ENCODE measurements at places on chromosomes 5 and 9. TPM values are rescaled to one million over a fixed set of nuclear protein-coding genes. Genes with fewer than 3 reads are reported as not detected.
A peak's percentile ranks its signal among the peaks of the same experiment; 100 is the strongest.

The TNFSF8 gene
- not detected for total RNA-seq

DNA sequence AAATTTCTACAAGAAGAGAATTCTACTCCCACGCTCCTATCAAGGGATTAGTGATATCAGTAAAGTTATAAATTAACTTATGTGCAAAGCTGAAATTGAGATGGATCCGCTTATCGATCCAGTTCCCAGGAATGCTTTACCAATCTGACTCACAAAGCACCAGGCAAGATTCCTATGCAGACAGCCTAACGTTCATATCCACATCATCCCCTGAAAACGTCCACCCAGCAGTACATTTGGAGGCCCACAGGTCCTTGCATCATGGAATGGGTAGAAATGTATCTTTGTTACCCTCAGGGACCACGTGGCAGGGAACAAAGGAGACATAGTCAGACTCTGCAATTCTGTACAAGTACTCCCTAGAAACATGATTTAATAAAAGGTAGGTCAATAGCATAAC lies 147.4 kb downstream of the ESM1 start:
- DNase-seq = no peak

DNA sequence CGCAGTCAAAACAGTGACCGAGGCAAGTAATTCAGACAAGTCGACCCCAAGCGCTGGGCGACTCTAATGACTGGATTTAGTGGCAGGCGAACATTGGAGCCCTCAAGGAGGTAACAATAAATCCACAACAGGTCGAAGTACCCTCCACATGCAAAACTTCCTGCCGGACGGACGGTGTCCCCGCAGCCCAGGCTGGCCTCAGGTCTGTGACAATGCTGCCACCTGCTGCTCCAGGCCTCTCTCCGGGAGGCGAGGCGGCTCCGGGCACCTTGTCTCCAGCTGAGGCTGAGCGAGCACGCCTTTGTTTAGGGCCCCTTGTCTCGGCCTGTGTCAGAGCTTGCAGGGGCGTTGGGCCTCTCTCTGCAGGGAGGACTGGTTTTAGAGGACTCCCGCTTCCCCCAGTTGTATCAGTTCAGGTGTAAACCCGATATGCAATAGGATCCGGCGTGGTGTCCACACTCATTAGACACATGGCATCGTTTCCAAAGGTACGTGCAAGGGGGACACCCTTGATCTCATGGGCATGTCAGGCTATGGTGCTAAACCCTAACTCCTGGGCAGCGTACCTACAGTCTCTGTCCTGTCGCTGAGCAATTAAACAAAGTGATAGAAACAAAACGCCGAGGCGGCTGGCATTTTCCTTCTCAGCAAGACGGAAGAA lies 628.0 kb upstream of the ADAMTS16 start:
- DNase-seq = peak; percentile 57

GRCh38 chr9:115923903-115924668 lies 229.5 kb upstream of the PAPPA start:
- DNase-seq = peak; percentile 96

The FAM151B gene
- total RNA-seq = not detected

DNA sequence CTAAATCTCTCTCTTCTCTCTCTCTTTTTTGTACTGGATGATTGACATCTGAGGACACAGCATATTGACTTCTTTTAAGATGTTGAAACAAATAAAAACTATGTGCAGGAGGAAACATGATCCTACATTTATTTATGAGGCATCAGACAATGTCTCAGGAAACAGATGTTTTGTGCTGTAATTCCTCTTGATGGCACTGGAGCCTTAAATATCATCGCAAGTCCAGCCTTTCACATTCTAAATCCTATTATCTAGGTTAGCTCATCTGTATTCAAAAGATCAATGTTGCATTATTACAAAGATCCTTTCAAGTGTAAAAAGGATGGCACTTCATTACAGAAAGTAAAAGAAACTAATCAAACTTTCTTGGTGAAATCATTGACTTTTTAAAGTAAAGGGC lies 63.9 kb downstream of the MAT2B start:
- DNase-seq = peak; percentile 49

- DNase-seq = no peak
Measured at GRCh38 chr9:131144201-131144600, 18.8 kb downstream of the NUP214 start.

DNA sequence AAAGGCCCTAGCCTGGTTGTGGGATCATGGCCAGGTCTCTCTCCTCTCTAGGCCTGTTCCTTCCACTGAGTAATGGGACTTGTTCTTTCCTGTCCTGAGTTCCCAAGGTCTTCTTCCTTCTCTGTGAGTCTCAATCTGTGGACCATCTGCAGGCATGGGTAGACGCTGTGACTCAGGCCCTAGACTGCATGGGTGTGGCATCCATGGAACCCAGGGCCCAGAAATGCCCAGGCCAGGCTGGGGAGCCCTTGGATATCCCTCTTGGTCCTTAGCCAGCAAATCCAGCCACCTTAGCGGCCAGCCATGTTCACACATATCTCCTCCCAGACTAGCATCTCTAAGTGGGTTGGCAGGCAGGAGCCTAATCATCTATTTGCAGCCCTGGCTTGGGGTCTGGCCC lies 2.3 kb upstream of the ACSL6 start:
- DNase-seq = no peak

- DNase-seq = no peak
Measured at GRCh38 chr9:120464176-120464886, 115.6 kb downstream of the CDK5RAP2 start.

- no peak for DNase-seq
Measured at GRCh38 chr5:115588640-115589039, 13.6 kb downstream of the TICAM2 start.

The OSTF1 gene
- total RNA-seq = 80.5 TPM
